ENCODE measurements at places on chromosomes 12 and 14.

- DNase-seq = no peak
Observed at GRCh38 chr14:38941488-38941887, 161.5 kb downstream of the SEC23A start.

DNA sequence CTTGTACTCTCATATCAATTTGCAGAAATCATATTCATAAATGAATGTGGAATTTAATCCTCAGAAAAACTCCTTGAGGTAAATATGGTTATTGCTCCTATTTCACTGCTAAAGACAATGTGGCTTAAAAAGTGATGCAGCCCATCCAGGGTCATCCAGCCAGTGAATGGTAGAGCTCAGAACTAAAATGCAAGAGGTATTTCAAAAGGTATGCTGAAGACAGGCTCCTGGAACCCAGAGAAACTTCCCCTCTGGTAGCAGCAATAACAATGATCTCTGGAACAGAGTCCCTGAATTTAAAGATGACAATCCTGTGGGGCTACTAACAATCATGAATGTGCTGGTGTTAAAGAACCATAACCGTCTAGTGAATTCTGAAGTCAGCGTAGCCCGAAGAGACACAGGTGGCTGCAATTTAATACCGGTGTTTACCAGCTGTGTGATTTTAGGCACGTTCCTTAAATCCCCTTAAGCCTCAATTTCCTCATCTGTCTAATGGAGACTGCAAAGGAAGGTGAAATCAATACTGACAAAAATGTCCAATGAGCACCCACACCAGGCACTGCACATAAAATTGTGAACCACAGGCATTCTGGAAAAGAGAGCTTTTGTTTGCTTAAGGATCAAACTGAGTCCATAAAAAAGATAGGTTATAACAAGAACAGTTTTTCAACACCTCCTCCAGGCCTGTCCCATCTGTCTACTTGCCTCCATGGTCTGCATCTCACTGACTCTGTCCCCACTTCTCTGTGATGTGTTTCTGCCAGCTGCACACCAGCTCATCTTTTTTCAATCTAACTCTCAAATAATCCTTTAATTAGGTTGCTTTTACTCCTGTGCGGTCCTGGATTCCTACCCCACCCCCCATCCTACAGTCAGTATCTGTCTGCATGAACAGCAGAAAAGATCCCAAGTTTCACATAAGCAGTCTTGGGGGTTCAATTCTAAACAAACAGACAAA is 10.5 kb downstream of the TM7SF3 start:
- DNase-seq = no peak

DNA sequence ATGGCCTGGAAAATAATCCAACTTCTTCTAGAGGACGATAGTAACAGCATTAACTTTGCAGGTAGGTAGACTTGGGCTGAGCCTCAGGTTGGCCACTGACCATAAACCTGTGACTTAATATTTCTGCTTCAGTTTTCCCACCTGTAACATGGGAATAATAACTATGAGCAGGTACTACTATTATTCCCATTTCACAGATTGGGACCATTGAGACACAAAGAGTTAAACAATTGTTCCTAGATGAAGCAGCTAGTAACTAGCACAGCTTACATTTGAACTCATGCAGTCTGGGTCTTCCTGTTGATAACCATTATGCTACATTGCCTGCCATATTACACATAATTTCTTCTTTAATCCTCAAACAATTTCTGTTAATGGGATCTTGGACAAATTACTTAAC is 217.7 kb downstream of the NUAK1 start:
- no peak for DNase-seq

- no peak for DNase-seq
Observed at GRCh38 chr12:97757481-97758193, 295.0 kb downstream of the RMST start.

- DNase-seq = no peak
Observed at GRCh38 chr14:105532735-105533141, 6.4 kb downstream of the TMEM121 start.

Data from epithelial cell of prostate (primary cell).